ENCODE measurements at places on chromosomes 11 and 22.

- no peak for DNase-seq
These were observed 108.6 kb downstream of the TRIM29 start for GRCh38 chr11:120029321-120029720.

DNA sequence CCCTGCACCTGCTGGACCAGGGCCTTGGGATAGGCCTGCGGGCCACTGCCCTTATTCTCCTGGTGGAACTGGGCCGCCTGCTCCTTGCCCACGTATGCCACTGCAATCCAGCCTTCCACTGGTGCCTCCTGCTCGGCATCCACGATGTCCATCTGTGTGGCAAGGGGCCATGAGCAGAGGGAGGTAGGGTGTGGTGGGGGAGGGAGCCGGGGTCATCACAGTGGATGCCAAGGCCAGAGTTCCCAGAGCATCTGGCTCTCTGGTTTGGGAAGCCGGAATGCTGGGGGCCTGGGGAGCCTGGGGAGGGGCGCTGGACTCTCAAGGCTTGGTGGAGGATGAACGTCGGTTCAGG, 627 bp downstream of the RNF215 start:
- DNase-seq: no peak

GRCh38 chr22:27632451-27633295, 168.9 kb downstream of the MN1 start:
- no peak for DNase-seq

- DNase-seq: no peak
These were observed 3.2 kb upstream of the POGLUT3 start for GRCh38 chr11:108501396-108501795.

DNA sequence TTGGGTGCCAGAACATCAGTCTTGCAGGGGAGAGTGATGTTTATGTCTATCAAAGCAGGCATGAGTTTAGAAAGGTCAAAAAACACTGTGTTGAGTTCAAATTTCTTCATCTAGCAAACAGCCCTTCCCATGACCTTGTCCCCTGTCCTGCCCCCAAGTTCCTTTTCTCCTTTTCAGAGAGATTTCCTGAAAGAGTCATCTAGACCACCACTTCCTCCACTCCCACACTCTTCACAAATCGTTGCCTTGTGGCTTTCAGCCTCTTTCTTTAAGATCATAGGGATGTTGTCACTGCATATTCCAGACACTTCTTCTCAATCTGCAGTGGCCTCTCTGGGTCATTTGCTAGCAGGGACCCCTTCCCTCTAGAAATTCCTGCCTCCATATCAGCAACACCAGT, 290.5 kb downstream of the TENM4 start:
- no peak for DNase-seq

GRCh38 chr11:117931971-117932370, 2.8 kb upstream of the TMPRSS13 start:
- no peak for DNase-seq

- DNase-seq: no peak
These were observed 20.3 kb downstream of the DKK3 start for GRCh38 chr11:11988099-11988651.

DNA sequence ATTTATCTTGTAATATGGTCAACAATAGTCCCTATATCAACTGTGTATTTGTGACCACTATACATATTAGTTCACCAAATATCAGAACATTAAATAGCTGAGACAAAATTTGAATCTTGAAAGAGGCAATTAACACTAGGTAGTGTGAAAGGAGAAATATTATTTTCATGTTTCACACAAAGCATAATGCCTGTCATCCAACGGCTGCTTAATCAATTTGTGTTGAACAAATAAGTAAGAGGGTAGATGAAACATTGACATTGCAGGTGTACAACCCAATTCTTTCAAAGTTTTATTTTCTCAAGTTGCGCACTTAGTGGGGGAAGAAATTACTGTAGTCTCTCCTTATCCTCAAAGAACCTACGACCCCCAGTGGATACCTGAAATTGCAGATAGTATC, 3.4 kb upstream of the OR8I2 start:
- DNase-seq: no peak

- DNase-seq: no peak
These were observed 10.0 kb upstream of the CCDC83 start for GRCh38 chr11:85845124-85845631.

GRCh38 chr22:35627267-35628041, 10.3 kb upstream of the MB start:
- peak; percentile 68 for DNase-seq

GRCh38 chr11:66555416-66555815, 8.7 kb downstream of the ACTN3 start:
- DNase-seq: no peak

DNA sequence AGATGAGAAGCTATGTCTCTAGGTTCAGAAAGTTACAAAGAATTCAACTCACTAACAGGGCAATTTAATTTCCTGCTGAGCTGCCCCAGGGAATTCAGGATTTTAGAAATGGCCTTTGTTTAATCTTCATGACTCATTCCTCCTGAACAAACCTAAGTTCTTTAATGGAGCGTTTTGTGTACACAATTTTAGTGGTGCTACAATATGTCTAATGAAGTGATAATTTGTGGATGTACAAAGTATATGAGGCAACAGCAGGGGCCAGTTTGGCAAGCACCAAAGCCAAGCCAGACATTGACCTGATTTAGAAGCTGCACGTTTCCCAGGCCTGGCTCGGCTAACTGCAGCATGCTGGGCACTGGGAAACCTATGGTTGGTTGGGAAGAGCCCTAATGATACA, 34.4 kb upstream of the HEPHL1 start:
- DNase-seq: no peak

DNA sequence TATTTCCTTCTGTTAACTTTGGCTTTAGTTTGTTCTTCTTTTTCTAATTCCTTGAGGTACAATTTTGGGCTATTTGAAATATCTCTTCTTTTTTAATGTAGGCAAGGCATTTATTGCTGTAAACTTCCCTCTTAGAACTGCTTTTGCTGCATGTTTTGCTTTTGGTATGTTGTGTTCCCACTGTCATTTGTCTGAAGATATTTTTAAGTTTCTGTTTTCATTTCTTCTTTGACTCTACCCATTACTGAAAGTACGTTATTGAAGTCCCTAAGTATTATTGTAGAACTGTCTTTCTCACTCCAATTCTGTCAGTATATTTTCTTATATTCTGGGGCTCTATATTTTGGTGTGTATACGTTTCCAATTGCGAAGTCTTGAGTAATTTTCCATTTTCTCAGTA, 77.9 kb downstream of the KCNQ1OT1 start:
- DNase-seq: no peak

DNA sequence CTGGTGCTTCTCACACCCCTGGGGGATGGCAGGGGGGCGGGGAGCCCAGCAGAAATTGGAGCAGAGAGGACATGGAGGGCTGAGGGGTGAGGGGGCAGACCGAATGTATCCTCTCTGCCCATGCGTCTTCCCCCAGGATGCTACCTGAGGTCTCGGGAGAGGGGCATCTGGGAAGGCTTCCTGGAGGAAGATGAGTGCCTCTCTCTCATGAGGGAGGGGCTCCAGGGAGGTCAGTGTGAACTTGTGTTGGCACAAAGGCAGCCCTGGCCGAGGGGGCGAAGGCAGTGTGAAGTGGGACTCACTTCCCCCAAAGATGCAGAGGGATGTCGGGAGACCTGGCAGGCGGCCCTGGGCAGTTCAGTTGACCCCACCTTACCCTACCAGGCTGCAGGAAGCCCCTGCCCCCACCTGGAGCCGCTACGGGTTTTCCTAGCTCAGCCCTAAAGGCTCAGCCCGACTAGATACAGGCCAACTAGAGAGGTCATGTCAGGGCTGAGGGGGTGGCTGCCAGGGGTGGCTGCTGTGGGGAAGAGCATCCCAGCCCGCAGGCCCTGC, 10.4 kb downstream of the ASCL2 start:
- DNase-seq: no peak

DNA sequence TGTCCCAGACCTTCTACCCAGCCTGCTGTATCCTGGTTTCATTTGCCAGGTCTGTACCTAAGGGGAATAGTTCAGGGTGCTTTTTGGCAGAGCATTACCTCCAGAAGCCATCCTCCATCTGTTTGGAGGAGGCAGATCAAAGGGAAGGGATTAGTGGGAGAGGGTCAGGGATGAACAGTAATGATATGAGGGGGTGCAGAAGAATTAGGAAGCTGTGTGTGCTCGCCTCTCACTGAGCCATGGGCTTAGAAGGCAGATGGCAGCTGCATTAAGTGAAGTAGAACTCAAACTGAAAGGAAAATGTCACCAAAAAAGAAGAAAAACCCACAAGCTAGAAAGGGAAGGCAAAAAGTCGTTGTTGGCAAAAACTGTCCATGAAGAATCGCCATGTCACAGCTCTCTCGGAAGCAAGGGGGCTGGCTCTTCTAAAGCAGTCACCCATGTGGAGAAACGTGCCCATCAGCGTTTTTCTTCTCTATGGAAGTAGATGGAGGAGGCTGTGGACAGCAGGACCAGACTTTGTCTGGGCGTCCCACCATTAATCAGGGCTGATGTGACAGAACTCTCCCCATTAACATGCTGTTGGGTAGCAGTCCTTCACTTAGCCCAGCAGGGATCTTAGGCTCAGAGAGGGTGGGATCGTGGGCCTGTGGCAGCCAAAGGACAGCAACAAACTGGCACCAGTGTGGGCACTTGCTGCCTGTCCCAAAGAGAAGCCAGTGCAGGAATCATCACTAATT, 46.8 kb downstream of the CEP164 start:
- no peak for DNase-seq

DNA sequence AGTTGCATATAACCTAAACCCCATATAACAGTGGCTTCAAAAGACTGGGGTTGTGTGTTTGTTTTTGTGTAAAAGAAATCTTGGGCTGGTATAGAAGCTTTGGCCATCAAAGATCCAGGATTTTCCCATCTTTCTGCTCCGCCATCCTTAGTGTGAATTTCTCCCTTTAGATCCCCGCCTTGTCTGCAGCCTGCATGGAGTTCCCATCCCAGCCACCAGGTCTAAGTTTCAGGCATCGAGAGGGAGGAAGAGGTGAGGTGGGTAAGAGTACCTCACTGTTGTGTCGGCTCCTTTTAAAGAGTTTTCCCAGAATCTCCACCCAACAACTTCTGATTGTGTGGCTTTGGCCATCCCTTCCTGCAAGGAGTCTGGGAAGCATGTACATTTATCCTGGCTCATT, 195.5 kb upstream of the SORL1-AS1 start:
- DNase-seq: no peak

DNA sequence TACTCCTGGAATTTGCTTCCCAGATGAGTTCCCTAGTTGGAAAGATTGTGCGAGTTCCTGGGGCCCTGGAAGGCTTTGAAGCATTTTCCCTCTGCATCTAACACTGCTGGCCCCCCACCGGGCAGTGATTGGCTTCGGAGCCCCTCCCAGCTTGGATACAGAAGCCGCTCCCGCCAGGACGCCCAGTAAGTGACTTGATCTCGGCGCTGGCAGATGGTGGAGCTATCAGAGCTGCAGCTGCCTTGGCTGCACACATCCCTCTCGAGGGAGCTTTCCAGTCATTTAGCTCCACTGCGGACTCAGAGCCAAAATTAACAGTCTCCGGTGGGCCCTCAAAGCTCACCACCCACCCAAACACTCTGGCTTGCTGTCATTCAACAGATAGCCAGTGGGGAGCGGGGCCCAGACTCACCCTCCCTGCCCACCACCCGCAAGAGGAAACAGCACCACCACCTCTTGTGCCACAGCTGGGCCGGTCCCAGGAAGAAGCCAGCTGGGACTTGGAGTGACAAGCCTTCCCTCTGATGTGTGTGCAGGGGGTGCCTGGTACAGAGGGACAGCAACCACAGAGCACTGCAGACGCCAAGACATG, 162.3 kb downstream of the TRIM29 start:
- DNase-seq: peak; percentile 82

- DNase-seq: peak; percentile 57
These were observed 27.1 kb downstream of the NECTIN1 start for GRCh38 chr11:119701591-119702549.

- no peak for DNase-seq
These were observed 139.8 kb upstream of the MTNR1B start for GRCh38 chr11:92829671-92830070.

DNA sequence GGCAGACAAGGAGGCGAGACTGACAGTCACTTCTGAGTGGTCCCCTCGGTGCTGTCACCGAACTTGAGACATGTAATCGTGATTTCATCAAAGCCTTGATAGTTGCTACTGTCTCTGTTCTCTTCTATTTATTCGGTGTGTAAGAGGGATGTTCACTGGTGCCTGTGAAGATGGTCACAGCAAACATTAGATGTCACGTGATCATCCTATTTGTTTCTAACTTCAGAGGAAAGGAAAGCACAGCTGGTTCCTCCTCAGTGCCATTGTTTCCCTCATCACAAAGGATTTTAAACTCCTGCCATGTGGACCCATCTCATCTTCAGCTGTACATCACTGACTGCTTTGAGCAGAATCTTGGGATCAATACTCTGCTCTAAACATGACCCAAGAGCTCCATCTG, 73.1 kb upstream of the CLMP start:
- DNase-seq: no peak

DNA sequence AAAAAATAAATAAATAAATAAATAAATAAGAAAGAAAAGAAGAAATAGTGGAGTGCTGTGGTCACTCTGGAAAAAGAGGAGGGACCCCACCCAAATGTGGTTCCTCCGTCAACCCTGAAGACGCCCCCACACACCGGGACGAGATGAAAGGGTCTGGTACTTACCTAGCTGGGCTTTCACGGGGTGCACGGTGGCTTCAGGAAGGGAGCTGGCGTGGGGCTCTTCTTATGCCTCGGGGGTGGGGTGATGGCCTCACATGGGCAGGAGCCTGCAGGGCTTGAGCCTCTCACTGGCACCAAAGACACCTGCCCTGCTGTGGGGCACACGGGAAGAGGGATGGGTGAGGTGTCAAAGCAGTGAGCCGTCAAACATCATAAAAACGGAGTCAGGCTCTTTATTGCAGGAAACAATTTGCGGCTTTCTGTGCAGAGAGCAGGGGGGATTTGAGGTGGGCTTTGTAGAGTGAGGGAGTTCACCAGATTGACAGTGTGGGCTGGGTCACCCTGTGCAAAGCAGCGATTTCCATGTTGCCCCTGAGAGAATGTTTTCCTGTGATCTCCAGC, 28.0 kb upstream of the KRTAP5-6 start:
- no peak for DNase-seq

DNA sequence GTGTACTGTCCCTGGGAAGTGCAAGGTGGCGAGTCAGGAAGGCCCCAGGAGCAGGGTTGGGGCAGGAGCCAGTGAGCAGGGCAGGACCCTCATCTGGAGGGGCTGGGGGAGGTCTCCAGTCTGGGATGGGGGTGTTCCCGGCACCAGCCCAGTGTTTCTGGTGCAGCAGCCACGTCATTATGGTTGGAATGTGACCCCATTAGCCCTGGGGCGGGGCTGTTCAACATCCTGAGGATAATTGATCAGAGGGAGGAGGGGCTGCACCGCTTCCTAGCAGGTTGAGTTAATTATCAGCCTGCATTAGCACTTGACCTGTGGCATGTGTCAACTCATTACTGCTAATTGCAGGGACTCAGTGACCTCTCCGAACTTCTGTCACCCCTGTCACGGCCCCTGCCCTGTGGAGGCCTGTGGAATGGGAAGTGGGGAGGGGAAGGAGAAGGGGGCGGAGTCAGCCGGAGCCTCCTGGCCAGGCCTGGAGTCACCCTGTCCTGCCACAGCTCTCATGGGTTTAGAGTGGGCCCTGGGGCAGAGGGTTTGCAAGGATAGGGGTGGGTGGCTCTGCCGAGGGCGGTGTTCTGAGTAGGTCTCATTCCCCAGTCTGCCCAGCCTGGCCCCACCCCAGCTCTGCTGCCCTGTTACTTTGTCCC, 52.8 kb upstream of the CCDC188 start:
- no peak for DNase-seq

GRCh38 chr11:27315836-27316235, 47.2 kb downstream of the CCDC34 start:
- no peak for DNase-seq

- DNase-seq: no peak
These were observed 179.0 kb downstream of the SNX19 start for GRCh38 chr11:130737041-130737830.

All from head of caudate nucleus (tissue), 42 donors.